ENCODE measurements at places on chromosomes 12 and 14. TPM values are rescaled to one million over a fixed set of nuclear protein-coding genes. Genes with fewer than 3 reads are reported as not detected.

DNA sequence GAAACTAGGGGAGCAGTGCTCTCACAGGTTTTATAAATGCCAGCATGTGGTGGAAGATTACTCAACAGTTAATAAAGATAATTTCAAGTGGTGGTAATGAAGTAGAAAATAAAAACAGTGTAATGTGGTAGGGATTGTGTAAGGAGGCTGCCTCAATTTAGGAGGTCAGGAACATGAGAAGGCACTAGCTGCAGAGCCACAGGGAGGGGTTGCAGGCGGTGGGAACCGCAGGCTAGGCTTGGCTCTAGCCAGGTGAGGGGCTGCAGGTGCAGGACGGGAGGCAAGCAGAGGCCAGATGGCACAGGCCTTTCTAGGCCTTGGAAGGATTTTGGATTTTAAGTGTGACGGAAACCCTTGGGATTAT, 768 bp downstream of the METTL25 start:
- DNase-seq, result no peak

- DNase-seq, result no peak
Measured at GRCh38 chr12:87676731-87677130, 352.5 kb downstream of the C12orf50 start.

LRTM2 gene
- total RNA-seq, result not detected

- DNase-seq, result no peak
Measured at GRCh38 chr12:121114806-121115205, 17.9 kb upstream of the P2RX7 start.

CRADD gene
- total RNA-seq, result 18.7 TPM

KRT80 gene
- total RNA-seq, result 4.6 TPM

ENDOU gene
- 0.89 TPM for total RNA-seq

- DNase-seq, result no peak
Measured at GRCh38 chr12:86698641-86698980, 442.4 kb upstream of the MGAT4C start.

GRCh38 chr12:97148941-97149559, 242.0 kb downstream of the NEDD1 start:
- peak; percentile 54 for DNase-seq

GRCh38 chr14:74478996-74479635, 14.0 kb downstream of the NPC2 start:
- DNase-seq, result no peak

DNA sequence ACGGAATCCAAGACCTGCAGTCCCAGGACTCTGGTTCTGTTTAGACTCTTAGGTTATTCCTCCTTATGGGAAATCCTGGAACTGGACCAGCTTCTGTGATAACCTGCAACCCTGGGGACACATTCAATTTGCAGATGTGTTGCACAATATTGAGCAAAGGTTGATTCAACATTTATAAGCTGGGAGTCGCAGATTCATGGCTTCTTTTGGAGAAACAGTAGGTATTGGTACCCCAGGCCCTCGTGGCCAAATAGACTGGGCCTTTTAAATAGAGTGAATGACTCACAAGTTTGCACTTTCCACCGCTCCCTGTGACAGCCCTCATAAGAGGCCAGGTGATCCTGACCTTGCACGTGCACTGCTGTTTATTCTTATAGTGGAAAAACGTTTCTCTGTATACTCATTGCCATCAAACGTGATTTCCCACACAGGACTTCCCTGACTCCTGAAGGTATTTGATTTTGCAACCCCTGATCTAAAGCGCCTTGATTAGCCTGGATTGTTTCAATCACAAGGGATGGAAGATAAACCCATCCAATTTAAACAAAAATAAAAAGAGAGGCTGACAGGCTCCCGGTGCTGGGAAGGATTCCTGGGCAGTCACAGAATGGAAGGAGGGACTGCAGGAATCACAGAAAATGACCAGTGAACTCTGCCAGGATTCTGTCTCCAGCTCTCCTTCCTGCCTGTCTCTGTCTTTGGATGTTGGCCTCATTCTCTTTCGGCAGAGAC, 98.0 kb downstream of the VCPKMT start:
- DNase-seq, result no peak

POTEM gene
- total RNA-seq, result not detected

DNA sequence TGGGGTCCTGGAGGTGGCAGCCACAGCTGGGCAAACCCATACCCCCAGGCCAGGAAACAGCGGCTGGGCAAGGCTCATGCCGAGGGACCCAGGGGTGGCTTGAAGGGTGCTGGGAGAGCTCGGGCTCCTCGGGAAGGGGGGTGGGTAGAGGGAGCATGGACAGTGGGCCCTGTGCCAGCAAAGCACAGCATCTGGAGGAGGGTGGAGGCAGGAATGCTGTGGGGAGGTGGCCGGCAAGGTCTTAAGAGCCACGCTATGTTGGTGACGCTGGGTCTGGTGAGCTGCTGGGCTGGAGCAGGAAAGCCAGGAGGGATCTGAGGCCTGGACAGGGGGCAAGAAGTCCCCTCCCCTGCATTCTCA, 48.2 kb upstream of the DLK1 start:
- no peak for DNase-seq

- DNase-seq, result no peak
Measured at GRCh38 chr12:102816816-102817434, 100.1 kb downstream of the PAH start.

DNA sequence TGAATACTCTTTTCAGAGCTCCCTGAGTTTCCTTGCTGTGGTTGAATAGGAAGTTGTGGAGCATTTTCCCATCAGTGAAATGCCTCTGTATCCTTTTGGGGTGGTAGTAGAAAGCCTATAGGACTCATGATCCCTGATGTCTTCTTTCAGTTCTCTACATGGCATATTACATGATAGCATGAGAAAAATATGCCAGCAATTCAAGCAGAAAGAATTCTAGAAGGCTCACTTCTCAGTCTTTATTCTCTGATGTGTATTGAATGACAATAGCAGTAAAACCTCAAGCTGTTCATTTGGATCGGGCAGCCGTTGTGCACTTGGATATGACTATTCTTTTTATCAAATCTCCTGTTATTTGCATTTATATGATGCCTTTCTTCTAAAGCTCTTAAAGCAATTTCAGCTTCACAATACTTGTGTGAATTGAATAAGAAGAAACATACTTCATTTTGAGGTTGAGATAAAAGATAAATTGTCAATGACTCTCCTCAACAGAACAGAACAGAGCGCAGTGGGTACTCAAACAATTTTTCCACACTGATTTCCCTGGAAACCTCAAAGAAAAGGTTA, 251.5 kb upstream of the FBXO33 start:
- no peak for DNase-seq

GRCh38 chr12:79659961-79660431, 30.8 kb downstream of the PAWR start:
- no peak for DNase-seq

CAPS2 gene
- 11.4 TPM for total RNA-seq

GRCh38 chr14:29054119-29054518, 287.5 kb downstream of the FOXG1 start:
- no peak for DNase-seq

- no peak for DNase-seq
Measured at GRCh38 chr14:99568567-99569560, 35.1 kb downstream of the CCDC85C start.

- no peak for DNase-seq
Measured at GRCh38 chr12:80168936-80169335, 69.6 kb downstream of the OTOGL start.

- no peak for DNase-seq
Measured at GRCh38 chr12:8156845-8157244, at the start of gene ZNF705A. Gene ZNF705A (plus strand): TSS chr12:8157015. CDS start chr12:8172626, 15,611 bp downstream.

RAPGEF3 gene
- total RNA-seq, result 83.4 TPM

- DNase-seq, result no peak
Measured at GRCh38 chr12:69042970-69043369, 110.0 kb upstream of the CPM start.
